ENCODE measurements at places on chromosomes 5 and 9.

DNA sequence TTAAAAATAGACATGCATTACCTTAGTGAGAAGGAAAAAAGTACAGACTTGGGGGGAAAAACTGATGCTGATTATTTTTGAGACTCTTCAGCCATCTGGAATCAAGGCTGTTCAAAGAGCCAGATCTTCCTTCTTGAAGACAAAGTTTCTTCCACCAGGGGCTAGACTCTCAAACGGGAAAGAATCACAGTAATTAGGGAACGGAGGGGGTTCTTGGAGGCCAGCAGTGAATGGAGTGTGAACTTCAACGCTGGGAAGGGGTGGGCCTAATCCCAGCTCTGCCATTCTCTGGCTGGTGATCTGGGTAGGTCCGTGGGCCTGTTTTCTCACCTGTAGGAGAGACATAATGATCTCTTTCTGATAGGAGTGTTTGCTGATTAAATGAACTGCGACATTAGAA lies 21.1 kb upstream of the LHX2 start:
- DNase-seq: no peak

- no peak for DNase-seq
These were observed 61.8 kb downstream of the PRKACG start for GRCh38 chr9:68951879-68952659.

GRCh38 chr5:129904667-129905472 lies 605 bp downstream of the CHSY3 start:
- no peak for DNase-seq

- no peak for DNase-seq
These were observed 19.1 kb downstream of the TRMO start for GRCh38 chr9:97903177-97903576.

DNA sequence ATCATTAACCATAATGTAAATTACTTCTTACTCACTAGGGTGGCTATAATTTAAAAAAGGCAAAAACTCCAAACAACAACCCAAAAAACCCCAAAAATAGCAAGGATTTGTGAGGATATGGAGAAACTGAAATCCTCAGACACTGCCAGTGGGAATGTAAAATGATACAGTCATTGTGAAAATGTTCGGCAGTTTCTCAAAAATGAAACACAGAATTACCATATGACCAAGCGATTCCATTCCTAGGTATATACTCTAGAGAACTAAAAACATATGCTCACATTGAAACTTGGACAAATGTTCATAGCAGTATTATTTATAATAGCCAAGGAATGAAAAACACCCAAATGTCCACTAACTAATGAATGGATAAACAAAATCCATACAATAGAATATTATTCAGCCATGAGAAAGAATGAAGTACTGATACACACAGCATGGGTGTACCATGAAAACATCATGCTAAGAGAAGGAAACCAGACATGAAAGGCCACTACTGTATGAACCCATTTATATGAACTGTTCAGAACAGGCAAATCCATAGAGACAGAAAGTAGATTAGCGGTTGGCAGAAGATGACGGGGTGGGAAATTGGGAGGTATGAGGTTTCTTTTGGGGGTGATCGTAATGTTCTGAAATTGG lies 119.1 kb downstream of the MAPKAP1 start:
- DNase-seq: no peak

Data from dorsolateral prefrontal cortex (tissue), 122 donors.